Mammary epithelial cell (primary cell): ENCODE measurements at places on chromosomes 2 and 18. TPM values are rescaled to one million over a fixed set of nuclear protein-coding genes. Genes with fewer than 3 reads are reported as not detected.
A peak's percentile ranks its signal among the peaks of the same experiment; 100 is the strongest.

- peak; percentile 36 for DNase-seq
Measured at GRCh38 chr2:100606726-100607343, 44.0 kb downstream of the PDCL3 start.

DNA sequence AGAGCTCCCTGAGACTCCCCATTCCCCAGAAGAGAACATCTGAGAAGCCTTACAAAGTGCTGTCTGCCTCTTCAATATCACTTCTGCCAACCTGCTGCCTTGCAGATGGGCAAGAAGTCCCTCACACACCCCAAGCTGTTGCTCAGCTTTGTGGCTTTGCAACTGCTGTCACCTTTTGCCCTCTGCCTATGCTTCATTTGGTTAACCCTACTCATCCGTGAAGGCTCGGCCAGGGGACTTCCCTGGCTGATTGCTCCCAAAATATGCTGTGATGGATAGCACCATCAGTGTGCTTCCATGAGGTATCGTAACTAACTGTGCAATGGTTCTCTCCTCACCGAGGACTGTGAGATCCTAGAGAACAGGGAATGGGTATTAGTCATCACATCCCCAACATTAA is 88.9 kb upstream of the CYP1B1 start:
- no peak for DNase-seq

The ASB18 gene
- not detected for polyA plus RNA-seq

The DOK6 gene
- not detected for polyA plus RNA-seq

GRCh38 chr2:240810199-240810598 is 9.8 kb downstream of the KIF1A start:
- no peak for DNase-seq

DNA sequence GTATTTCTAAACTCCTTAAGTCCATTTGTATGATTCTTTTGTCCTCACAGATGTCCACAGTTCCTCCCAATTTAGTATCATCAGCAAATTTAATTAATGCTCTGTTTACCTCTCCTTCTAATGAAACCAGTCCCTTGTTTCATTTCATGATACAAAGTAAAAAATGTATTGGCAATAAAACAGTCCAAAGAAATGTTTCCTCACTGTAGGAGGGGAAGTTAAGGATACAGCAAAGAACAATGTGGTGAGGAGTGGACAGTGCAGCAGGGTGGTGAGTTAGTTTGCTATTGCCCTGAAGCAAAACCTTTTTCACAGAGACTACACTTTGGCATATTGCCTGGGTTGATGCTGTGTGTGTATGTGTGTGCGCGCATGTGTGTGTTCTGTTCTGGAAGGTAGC is 401.5 kb downstream of the ARHGAP15 start:
- peak; percentile 12 for DNase-seq

DNA sequence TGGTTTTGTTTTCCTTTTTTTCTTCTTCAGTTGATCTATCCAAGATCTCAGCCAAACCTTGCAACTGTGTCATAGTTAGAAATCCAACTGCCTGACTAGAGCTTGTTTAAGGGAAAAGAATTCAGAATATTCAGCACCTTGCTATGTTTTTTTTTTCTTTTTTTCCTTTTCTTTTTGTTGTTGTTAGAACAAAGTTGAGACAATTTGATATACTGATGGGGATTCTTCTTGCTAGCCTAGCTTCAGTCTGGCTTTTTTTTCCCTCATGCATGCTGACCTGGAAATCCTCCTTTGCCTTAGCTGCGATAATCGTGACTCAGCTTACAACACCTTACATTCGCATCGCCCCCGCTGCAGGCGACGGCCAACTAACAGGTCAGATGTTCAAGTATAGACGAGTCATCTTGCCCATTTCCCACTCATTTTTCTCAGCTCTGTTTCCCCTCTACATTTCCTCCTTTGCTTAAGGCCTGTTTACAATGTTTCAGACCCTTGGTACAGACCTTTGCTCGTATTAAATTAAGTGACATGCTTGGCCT is 487.2 kb upstream of the RAB12 start:
- peak; percentile 70 for DNase-seq

The MC4R gene
- polyA plus RNA-seq: not detected
